ENCODE measurements at places on chromosomes 1 and 21. TPM values are rescaled to one million over a fixed set of nuclear protein-coding genes. Genes with fewer than 3 reads are reported as not detected.

RFX5 gene
- total RNA-seq = 25.0 TPM

PPM1J gene
- 1.5 TPM for total RNA-seq

DNA sequence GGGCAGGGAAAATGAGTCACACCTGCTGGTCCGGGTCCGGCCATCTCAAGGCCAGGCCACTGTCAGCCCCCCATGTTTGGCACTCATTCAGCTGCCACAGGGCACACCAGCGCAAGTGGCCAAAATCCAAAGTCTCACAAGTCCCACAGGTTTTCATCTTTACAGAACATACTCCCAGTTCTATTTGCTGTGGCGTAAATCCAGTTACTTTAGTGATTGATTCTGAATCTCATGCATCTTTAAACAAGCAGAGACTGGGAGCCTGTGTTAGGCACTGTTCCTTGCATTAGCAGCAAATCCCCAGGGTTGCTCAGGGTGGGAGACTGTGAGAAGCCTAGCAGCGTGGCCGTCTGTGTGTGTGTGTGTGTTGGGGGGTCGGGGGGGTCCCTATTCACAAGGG, 1.1 kb upstream of the SLC2A5 start:
- no peaks in the 10 kb centered on the region for H3K27me3 ChIP-seq
- no peaks in the 10 kb centered on the region for H3K36me3 ChIP-seq
- H3K4me3 ChIP-seq = no peak overlapping the region
- H3K27ac ChIP-seq = no peak overlapping the region
- H3K4me1 ChIP-seq = 0 out of 2 replicates have a peak, but pooled peaks cover 4% of the 10 kb centered on the region

GRCh38 chr21:22880573-22880972, 1882.4 kb downstream of the NCAM2 start:
- DNase-seq = no peak
- 0 out of 2 replicates have a peak, but pooled peaks cover 3% of the 10 kb centered on the region for H3K4me1 ChIP-seq
- no peaks in the 10 kb centered on the region for H3K27me3 ChIP-seq
- no peak overlapping the region for H3K27ac ChIP-seq

GRCh38 chr1:167789501-167789900, 67.7 kb downstream of the MPZL1 start:
- no peak overlapping the region for H3K27ac ChIP-seq
- H3K27me3 ChIP-seq = no peaks in the 10 kb centered on the region
- H3K4me3 ChIP-seq = no peak overlapping the region
- H3K36me3 ChIP-seq = peaks cover 7% of the 10 kb centered on the region

GRCh38 chr21:29189353-29189752, 58.9 kb downstream of the MAP3K7CL start:
- H3K36me3 ChIP-seq = no peaks in the 10 kb centered on the region
- no peaks in the 10 kb centered on the region for H3K27me3 ChIP-seq
- H3K4me1 ChIP-seq = peaks cover 16% of the 10 kb centered on the region
- no peak for DNase-seq
- H3K4me3 ChIP-seq = no peak overlapping the region

- H3K27me3 ChIP-seq = no peaks in the 10 kb centered on the region
- H3K36me3 ChIP-seq = no peaks in the 10 kb centered on the region
- no peak overlapping the region for H3K27ac ChIP-seq
- no peaks in the 10 kb centered on the region for H3K4me1 ChIP-seq
- H3K4me3 ChIP-seq = no peak overlapping the region
- no peak for DNase-seq
These were observed 7.5 kb downstream of the LRRC8C start for GRCh38 chr1:89640440-89640839.
